NCI-H82 (cell line): ENCODE measurements at places on chromosomes 5 and 9.

DNA sequence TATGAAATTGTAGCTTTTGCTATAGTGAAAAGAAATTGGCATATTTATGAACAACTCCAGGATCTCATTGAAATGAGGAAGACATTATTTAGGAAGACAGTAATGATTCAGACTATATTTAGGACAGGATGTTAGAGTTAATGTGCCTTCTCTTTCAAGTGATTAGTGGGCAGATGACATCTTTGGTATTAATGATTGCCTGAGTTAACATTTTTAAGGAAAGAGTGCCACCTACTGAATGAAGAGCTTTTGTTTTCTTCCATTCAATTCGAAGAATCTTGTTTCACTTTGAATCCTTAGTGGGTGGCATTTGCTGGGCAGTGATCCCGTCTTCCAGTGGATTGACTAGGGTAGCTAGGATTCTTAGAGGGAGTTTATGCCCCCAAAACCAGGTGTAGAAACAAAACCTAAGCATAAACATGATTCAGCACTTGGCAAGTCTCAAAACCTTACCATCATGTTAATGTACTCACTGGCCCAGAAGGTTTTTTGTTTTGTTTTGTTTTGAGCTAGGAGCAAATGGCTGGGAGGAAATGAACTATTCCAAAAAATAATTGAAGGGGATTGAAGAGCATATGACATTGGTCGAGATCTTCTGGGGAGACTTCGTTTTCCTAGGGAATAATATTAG lies 23.2 kb downstream of the MAP3K1 start:
- DNase-seq = peak; percentile 64

DNA sequence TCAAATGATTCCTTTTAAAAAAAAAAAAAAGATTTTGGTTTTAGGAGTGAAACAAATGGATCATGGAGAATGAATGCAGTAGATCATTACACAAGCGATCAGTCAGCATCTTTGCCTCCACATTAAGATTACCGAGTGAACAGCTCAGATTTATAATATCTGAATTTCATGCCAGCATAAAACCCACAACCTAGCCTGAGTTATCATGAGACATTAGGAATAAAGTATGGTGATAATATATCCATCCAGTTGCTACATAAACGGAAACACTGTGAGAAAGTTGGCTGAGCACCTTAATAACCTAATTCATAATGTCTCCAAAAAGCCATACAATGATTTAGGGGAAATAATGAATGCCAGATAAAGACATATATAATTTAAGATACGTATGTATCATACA lies 553.1 kb upstream of the TUSC1 start:
- DNase-seq = no peak

GRCh38 chr5:168557389-168557788 lies 21.8 kb downstream of the PANK3 start:
- DNase-seq = no peak

GRCh38 chr5:8012131-8012977 lies 143.4 kb downstream of the MTRR start:
- DNase-seq = no peak

DNA sequence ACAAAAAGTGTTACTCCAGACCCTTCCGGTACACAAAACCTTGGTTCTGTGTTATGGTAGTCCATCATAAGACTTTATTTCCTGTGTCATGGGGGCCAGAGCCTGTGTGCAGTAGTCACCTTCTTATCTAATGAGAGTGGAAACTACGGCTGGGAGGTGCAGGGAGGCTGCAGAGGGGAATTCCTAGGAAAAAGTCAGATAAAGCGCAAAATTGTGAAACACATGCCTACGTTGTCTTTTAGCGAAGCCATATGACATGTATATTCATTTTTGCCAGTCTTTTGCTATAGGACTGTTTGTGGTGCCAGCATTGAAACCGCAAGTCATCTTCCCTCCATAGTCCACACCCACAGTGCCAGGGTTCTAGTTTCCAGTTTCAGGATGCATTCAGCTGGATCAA lies 80.7 kb downstream of the PPARGC1B start:
- DNase-seq = no peak

- DNase-seq = no peak
These were observed 1.2 kb downstream of the CDHR2 start for GRCh38 chr5:176550275-176550831.
